Hematopoietic multipotent progenitor cell treated with erythropoietin and hydrocortisone succinate and interleukin-3 and kit ligand, for 17 days (in vitro differentiated cells): ENCODE measurements at places on chromosomes 11 and 22.

DNA sequence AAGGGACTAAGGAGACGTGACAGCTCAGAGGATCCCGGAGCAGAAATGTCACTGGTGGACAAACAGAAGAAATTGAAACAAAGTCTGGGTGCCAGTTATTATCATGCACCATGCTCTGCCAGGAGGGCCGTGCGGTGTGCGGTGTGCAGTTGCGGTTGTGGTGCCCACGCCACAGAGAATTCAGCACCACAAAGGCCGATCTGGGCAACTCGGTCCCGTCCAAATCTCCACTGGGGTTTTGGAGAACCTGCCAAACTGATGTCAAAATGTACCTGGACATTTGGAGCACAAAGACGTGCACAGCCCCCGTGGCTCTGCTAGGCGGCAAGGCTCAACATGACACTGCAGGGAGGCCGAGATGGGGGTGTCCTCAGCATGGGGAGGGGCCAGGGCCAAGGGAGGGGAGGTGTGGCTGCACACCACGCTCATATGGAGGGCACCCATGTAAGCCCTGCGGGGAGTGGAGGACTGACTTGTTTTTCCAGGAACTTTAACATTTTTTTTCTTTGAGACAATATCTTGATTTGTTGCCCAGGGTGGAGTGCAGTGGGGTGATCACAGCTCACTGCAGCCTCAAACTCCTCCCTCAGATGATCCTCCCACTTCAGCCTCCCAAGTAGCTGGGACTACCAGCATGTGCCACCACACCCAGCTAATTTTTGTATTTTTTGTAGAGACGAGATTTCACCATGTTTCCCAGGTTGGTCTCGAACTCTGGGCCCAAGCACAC lies 39.4 kb downstream of the GNB1L start:
- no peak for DNase-seq

DNA sequence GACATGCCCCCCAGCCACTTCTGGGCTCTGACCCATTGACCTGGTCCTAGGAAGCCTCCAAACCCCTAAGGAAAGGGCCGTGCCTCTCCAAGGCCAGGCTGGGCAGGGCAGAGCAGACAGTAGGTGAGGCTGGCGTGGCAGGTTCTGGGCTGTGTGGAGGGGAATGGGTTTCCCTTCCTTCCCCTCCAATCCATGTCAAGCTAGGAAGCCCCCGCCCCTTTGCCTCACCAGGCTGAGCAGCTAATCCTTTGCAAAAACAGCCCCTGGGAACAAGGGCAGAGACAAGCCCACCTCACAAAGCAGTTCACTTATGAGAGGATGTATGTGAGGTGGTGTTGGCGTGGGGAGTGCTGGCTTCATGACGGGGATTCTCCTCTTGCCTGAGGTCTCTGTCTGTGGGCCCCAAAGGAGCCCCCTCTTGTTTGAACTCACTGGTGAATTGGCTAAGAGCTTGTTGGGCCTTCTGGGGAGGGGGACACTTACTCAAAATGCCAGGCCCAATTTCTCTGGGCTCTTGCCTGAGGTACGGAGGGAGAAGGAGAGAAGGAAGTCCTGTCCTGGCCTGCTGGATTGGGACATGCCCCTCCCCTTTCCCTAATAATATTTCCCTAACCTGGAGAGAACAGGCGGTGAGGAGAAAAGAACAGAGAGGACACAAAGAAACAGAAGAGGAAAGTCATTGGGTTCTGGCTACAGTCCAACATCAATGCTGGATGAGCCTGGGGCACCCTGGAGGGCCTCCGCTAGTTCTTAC lies 1.6 kb upstream of the TRIM29 start:
- no peak for DNase-seq

- no peak for DNase-seq
These were observed 91.8 kb upstream of the UBASH3B start for GRCh38 chr11:122563761-122564160.

- no peak for DNase-seq
These were observed 1.2 kb upstream of the MICALL1 start for GRCh38 chr22:37904572-37905533.

- DNase-seq: no peak
These were observed 7.2 kb downstream of the LYVE1 start for GRCh38 chr11:10561043-10561818.

DNA sequence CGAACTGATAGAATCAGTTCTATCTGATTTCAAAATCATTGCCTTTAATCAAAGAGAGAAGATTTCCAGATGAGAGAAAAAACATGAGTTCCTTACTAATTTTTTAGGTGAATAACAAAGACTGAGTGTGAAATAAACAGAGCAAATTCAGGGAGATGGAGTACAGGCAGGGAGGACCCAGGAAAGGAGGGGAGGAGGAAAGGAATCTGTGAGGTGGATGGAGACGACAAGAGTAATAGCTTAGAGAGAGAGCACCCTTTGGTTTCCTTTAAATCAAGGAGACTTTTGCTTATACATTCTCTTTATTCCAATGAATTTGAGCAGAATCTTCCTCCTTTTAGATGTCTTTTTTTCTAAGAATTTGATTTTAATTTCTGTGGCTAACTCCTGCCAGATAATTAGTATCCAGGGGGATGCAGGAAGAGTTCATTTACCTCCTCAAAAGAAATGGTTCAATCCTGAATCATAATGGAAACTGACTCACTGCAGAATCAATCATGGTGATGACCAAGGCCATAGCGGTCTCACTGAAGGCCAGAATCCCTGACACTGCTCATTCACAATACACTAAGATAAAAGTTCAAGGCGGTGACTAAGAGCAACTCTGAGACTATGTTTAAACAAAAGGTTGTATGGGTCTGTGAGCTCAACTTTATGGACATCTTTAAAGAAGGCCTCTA lies 234.0 kb upstream of the ZC3H12C start:
- DNase-seq: no peak

DNA sequence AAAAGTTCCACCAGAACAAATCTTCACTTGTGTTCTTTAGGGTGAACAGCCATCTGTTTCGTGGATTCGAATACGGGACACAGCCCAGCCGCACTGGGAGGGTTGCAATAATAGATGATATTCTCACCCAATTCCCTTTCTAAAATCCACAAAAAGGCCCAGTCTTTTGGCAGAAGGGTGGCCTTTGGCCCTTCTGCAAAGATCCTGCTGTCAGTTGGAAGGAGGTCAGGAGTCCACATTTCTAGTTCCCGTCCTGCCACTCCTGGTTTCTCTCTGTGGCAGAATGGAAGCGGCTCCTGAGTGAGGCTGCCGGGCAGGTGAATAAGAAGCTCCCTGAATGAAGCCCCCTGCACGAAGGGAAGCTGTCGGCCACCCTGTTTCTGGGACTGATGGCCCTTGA lies 11.2 kb upstream of the LINC01488 start:
- no peak for DNase-seq

- peak; percentile 87 for DNase-seq
These were observed 589 bp upstream of the GNAZ start for GRCh38 chr22:23069502-23070357.

GRCh38 chr11:61362542-61362875 lies 335 bp downstream of the TMEM138 start:
- no peak for DNase-seq

DNA sequence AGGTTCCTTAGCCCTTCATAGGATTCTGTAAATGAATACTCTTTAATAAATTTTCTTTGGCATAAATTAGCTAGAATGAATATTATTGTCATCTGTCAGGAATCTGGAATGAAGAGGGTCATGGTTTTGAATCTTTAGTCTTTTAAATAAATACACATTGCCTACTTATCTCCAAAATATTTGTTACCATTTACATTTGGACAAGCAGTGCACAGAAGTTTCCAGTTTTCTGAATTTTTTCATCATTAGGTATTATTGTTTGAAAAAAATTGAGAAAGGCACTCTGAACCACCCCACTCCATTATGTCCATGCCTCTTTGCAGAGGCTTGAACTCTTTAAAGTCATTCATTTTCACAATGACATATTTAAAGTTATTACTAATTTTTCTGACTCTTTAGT lies 549.0 kb upstream of the LUZP2 start:
- DNase-seq: no peak

- no peak for DNase-seq
These were observed 1.5 kb downstream of the TCF20 start for GRCh38 chr22:42268852-42269410.

GRCh38 chr11:11252403-11252802 lies 100.6 kb downstream of the CSNK2A3 start:
- DNase-seq: no peak

DNA sequence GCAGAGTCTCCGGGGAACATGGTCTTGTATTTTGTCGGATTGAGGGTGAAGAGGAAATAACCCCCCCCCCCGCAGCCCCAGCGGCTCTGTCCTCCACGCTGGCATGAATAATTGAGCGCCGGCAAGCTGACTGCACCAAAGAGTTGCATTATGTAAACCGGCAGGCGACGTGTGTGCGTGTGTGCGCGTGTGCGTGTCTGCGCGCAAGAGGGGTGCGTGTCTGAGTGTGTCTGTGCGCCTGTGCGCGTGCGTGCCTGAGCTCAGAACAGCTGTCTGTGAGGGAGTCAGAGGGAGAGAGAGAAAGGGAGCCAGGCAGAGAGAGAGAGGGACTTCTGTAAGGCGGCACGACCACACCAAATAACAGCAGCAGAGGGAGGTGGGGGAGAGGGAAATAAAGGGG lies 94.4 kb downstream of the SCN3B start:
- DNase-seq: no peak

DNA sequence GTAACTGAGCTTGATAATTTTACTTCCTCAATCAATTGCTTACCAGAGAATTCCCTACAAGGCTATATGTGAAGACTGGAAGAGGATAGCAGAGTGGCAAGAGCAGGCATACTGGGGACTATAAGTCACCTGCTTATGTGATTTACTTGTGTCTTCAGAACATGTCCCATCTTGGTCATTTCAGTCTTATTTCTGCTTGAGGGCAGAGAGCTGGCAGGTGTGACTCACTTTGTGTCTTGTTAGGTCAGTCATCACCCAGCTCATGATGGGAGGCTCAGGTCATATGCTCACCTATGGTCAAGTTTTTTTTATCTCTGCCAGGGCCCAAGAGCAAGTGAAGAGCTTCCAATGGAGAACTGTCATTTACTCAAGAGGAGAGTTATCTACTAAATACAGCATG lies 6.2 kb downstream of the SRSF8 start:
- peak; percentile 12 for DNase-seq

DNA sequence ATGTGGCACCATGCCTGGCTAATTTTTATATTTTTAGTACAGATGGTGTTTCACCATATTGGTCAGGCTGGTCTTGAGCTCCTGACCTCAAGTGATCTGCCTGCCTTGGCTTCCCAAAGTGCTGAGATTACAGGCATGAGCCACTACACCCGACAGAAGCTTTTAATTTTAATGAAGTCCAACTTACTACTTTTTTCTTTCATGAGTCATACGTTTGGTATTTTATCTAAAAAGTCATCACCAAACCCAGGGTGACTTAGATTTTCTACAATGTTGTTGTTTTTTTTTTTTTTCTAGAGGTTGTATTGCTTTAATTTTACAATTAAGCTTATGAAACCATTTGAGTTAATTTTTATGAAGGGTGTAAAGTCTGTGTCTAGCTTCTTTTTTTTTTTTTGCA lies 34.9 kb downstream of the JRKL start:
- no peak for DNase-seq

DNA sequence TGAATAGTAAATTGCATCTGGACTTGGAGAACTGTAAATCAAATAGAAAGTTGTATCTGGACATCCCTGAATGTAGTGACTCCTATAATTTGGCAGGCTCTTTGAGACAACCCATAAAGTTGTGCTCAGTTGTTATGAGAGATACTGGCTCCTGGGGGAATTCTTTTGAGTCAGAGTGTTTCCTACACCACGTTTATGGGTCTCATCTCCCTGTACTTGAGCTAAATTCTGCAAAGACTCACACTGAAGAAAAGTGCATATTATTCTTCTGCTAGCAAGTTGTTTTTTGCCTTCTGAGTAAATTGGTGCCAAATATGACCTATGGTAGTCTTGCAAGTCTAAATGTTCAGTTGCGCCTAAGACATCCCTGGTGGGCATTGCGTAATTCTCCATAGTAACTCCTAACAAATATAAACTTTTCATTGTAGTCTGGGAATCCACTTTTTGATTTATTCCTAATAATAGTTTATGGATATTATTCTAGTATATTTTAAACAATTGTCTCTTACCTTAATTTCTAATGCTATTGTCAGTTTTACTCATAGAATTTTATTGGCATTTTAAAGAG lies 5.0 kb downstream of the ZNF215 start:
- DNase-seq: no peak

DNA sequence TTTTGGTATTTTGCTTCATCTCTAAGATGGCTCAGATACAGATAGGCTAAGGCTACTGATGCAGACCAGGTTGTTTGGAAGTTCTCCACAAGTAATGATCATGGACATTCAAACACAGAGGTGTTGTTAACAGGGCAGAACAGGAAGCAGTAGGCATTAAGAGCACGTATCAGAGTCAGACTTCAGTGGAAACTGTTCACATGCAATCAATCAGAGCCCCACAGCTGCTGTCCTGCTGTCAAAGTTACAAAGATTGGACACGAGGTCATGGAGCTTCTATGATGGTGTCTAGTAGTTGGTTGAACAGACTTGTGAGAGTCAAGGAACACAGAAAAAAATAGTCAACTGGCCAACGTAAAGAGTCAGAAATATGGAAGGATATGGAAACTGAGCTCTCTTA lies 19.8 kb downstream of the OR10D3 start:
- no peak for DNase-seq

GRCh38 chr11:15893080-15893492 lies 463.3 kb downstream of the SOX6 start:
- no peak for DNase-seq

DNA sequence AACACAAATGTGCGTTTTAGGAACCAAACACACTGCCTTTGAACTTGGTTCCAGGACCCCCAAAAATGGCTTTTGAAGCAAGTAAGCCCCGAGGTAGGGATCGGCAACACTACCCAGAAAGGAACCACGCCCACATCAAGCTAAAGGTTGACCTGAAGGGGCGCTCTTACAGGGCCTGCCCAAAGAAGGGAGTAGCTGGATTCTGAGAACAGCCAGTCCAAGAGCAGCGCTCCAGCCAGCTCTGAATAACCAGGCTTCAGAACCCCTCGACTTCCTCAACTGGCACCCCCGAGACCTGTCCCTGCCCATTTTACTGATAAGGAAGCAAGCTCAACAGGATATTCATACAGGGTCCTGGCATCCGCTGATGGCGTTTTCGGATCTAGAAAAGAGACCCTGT lies 18.9 kb upstream of the MOB2 start:
- DNase-seq: no peak

DNA sequence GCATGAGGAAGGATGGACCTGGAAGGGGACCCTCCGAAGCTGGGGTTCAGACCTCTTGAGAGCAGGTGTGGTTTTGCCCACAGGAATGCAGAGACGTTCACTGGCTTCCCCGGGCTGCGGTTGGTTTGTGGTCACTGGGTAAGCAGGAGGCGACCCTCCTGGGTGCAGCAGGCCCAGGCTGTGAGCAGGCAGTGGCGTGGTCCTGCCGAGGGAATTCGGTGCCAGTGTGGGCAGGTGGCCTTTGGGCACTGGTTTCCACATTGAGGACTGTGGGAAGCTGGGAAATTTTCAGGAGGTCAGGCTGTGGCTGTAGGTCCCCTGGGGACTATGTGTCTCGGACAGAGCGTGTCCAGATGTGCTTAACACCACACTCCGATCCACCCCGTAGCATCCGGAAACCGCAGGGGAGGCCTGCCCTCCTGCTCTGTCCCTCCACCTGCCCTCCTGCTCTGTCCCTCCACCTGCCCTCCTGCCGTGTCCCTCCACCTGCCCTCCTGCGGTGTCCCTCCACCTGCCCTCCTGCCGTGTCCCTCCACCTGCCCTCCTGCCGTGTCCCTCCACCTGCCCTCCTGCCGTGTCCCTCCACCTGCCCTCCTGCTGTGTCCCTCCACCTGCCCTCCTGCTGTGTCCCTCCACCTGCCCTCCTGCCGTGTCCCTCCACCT lies 27.5 kb downstream of the TPCN2 start:
- no peak for DNase-seq
